CD4-positive, alpha-beta T cell treated with Interleukin-6 at 100 ng/mL for 8 hours (primary cell): ENCODE measurements at places on chromosomes 7 and 10.

GRCh38 chr10:47295411-47295810 is 4.6 kb upstream of the GDF10 start:
- DNase-seq: no peak

GRCh38 chr10:20598590-20598989 is 298.5 kb downstream of the NEBL start:
- no peak for DNase-seq

GRCh38 chr7:149154056-149154455 is 6.8 kb downstream of the ZNF398 start:
- no peak for DNase-seq

- DNase-seq: no peak
Observed at GRCh38 chr10:90769946-90770841, 87.6 kb downstream of the HTR7 start.

DNA sequence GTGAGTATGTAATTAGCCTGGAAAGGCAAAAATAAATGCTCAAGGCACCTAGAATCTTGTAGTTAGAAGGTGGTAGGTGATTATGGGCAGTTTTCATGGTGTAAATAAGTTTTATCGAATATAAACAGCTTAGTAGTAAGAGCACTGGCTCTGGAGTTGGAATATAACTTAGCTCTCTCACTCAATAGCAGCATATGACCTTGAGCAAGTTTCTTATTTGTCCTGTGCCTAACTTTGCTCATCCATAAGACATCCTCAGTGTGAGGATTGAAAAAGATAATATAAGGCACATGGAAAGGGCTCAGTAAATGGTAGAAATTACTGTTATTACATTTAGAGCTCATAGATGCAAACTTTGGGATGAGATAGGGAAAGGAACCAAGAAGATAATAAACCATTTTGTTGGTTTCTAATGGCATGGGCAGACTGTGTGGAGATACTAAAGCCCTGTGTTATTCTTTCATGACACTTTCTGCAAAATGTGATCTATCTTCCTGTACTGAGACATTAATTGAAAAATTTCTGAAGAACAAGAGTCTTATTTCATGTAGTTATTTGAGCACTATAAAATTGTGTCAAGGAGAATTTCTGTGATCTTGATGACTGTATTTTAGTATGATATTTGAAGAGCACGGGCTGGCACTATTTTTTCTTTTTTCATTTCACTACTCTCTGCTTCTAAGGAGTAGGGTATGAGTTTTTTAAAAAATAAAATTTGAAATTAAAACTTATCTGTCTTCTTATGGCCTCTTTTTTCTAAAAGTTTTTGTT is 3.1 kb downstream of the SLK start:
- DNase-seq: no peak

GRCh38 chr7:41925946-41926345 is 223.1 kb upstream of the INHBA start:
- DNase-seq: no peak

DNA sequence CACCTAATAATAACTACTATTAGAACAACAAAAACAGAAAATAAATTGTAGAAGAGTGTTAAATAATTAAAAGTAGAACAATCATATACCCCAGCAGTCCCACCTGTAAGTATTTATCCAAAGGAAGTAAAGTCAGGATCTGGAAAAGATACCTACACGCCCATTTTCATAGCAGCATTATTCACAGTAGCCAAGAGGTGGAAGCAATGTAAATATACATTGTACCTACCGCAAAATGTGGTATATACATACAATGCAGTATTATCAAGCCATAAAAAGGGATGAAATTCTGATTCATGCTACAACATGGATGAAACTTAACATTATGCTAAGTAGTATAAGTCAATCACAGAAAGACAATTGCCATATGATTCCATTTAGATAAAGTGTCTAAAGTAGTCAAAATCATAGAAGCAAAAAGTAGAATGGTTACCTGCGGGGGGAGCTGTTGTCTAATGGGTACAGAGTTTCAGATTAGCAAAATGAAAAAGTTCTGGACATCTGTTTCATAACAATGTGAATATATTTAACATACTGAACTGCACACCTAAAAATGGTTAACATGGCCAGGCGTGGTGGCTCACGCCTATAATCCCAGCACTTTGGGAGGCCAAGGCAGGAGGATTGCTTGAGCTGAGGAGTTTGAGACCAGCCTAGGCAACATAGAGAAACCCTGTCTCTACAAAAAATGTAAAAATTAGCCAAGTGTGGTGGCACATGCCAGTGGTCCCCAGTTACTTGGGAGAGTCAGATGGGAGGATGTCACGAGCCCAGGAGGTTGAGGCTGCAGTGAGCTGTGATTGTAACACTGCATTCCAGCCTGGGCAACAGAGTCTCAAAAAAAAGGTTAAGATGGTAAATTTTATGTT is 6.0 kb upstream of the TMED4 start:
- DNase-seq: peak; percentile 69

- DNase-seq: no peak
Observed at GRCh38 chr10:130099344-130099743, 11.3 kb downstream of the C10orf143 start.

- no peak for DNase-seq
Observed at GRCh38 chr7:42226354-42226941, 10.6 kb downstream of the GLI3 start.

GRCh38 chr10:30127120-30127541 is 67.7 kb upstream of the JCAD start:
- no peak for DNase-seq

DNA sequence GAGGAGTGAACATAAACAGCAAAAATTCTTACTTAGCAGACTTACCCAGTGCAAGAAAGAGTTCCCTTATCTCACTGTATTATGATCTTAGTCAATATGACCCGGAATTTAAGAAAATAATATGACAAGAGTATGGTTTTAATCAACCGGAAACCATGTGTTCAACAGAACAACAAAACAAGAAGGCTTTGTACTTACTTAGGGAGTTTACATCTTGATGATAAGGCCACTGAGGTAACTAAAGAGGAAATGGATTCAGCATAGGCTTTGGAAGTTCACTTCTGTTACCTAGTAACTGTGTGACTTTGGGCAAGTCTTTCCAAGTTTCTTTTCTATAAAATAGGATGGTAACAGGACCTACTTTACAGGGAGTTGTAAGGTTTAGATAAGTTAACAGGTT is 7.4 kb upstream of the FAS start:
- DNase-seq: no peak

GRCh38 chr7:147607157-147607800 is 983.3 kb upstream of the C7orf33 start:
- DNase-seq: no peak

- DNase-seq: no peak
Observed at GRCh38 chr10:20771051-20771450, 126.1 kb downstream of the NEBL start.

GRCh38 chr10:27512548-27512947 is 8.4 kb downstream of the RAB18 start:
- DNase-seq: no peak

- no peak for DNase-seq
Observed at GRCh38 chr7:112140600-112140999, 65.6 kb downstream of the DOCK4 start.

DNA sequence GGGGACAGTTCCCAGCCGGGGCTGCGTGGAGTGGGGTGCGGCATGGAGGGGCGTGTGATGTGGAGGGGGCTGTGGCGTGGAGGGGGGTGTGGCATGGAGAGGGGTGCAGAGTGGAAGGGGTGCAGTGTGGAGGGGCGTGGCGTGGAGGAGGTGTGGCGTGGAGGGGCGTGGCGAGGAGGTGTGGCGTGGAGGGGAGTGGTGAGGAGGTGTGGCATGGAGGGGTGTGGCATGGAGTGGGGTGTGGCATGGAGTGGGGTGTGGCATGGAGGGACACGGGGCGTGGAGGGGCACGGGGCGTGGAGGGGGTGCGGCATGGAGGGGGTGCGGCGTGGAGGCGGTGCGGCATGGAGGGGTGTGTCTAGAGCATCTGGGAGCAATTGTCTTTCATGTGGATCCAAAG is 33.6 kb downstream of the NKX6-2 start:
- DNase-seq: no peak
